ENCODE measurements at places on chromosomes 7 and 10.

GRCh38 chr7:78489476-78490240 is 691.1 kb downstream of the PHTF2 start:
- peak; percentile 69 for DNase-seq

DNA sequence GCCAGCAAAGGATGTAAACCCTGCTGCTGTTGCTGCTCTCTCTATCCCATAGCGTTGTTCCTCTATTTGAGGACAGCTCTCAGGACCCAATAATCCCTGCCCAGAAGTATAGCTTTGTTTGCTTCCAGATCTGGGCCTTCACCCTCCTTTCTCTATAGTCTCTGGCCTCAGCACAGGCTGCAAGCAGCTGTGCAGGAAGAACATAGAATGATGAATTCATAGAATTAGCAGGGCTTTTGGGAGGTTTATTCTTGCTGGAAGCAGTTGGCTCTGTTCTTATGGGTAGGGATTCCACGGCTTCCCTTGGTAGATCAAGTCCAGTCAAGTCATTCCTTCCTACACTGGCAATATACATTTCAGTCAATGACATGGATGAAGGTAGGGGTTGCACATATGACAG is 354.7 kb downstream of the HPSE2 start:
- DNase-seq: no peak

DNA sequence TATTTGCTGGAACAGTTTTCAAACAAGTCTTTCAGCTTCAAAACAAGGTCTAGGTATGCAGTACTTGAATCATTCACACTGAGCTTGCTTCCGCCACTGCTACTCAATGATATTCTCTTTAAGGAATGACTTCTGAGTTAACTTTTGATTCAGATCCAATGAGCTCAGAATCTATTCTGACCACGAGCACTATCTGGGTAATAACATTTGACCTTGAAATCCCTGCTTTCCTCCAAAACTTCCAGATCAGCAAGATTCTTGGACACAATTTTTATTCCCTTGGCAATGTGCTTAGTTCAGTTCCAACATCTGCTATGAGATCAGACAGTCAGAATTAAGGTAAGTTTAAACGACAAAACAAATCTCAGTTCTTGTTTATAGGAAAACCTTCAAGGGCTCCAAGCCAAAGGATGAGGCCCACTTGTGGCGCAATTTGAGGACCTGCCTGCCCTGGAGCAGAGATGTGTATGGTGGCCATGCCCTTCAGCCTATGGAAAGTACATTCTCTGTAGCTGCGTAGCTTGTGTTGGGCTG is 87.2 kb downstream of the RNF216 start:
- DNase-seq: no peak

- DNase-seq: no peak
Measured at GRCh38 chr10:132037676-132037975, 28.1 kb upstream of the JAKMIP3 start.

DNA sequence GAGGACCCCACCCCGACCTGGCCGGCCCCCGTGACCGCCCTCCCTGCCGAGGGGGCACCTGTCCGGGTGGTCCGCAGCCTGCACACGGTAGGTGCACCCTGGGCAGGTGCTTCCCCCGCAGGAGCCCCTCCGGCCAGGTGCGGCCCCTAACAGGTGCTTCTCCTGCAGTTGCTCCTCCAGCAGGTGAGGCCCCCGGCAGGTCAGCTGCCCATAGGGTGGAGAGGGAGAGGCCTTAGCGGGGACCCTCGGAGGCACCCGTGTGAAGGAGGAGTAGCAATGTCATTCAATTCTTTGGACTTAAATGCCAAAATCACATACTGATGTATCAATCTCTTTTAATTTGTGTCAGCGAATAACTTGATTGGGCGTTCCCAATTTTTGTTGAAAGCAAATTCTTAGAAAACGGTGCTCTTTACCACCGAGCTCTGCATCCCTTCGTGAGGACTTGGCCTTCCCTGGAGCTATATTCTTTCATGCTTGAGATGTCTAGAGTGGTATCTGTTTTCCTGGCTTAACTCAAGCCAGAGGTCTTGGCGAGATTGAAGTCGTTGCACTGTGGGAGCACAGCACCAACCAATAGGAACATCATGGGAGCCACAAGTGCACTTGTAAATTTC is 738 bp upstream of the NCAPG2 start:
- DNase-seq: peak; percentile 73

- no peak for DNase-seq
Measured at GRCh38 chr10:4059471-4060138, 274.6 kb upstream of the KLF6 start.

GRCh38 chr7:129746857-129747529 is 135.5 kb downstream of the NRF1 start:
- DNase-seq: no peak
